Femur (tissue), 1 donor: ENCODE measurements at places on chromosomes 5 and 9.

- no peak for DNase-seq
Measured at GRCh38 chr9:13122756-13123369, 156.6 kb downstream of the MPDZ start.

DNA sequence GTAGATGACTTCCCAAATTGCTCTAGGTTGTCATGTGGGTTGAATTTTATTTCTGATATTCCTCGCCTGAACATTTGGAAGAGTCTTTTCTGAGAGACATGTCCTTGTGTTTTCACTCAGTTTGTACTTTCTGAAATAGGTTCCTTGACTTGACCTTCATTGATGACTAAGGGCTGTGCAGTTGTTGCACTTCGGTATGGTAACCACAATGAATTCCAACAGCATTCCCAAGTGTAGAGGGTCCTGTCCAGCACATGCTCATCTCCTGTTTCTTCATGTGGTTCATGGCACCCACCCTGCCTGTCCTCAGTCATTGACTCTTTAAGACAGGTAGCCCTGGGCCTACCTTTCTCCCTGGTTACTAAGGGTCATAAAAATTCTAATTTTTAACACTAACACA, 527.8 kb downstream of the MTRR start:
- DNase-seq = no peak

DNA sequence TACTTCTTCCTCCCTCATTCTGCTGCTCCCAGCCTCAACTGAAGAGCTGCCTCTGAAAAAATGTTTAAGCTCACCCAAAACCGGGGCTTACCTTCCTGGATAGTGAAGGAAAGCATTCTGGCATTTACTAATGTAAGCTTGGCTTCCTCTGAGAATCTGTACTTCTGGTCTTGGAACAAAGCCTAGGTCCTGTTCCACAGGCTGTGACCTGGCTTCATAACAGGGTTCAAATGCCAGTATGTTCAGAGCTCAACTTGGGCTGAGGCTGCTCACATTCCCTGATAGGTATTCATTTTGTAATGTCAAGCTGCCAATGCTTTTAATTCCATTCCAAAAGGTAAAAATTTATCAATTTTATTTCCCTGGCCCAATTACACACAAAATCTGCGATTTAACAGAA, 411.7 kb upstream of the KCNN2 start:
- no peak for DNase-seq

DNA sequence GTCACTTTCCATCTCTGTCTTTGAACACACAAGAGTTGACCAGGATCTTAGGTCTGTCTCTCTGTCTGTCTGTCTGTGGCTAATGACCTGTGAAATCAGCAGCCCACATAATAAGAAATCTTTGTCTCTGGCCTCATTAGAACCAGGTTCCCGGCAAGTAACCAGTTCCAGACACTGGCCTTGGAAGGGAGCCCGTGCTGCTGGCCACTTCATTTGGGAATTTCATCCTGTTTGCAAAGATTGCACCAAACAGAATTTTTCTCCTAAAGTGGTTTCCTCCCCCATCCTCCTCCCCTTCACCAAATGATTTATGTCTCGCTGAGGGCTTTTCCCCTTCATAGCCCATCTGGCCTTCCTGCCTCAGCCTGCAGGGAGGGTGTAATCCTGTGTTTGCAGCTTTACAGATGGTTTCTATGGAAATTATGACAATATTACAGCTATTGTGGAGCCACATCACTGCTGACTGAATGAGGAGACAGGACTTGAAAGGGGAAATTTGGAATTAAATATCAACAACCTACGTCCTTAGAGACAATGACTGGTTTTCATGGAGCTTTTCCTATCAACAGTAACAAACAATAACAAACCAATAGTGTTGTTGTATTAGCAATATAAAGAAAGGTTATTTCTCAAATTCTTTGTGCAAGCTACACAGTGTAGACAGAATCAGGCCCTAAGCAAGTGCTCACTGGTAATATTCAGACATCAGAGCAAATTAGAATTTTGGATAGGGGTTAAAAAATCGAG, 25.7 kb downstream of the DPYSL3 start:
- DNase-seq = peak; percentile 90
